ENCODE measurements at places on chromosomes 5 and 9. TPM values are rescaled to one million over a fixed set of nuclear protein-coding genes. Genes with fewer than 3 reads are reported as not detected.

Gene SLCO4C1
- 0.17 TPM for total RNA-seq

Gene ZBTB5
- total RNA-seq, result 5.2 TPM

Gene KIAA1958
- total RNA-seq, result 4.9 TPM

Gene MSX2
- 1.9 TPM for total RNA-seq

Gene STPG3
- 0.69 TPM for total RNA-seq

Gene RMRP
- total RNA-seq, result 16,495 TPM

Gene NEUROG1
- not detected for total RNA-seq

Gene PAX5
- not detected for total RNA-seq

Gene SHOC1
- total RNA-seq, result not detected

Gene NOXA1
- 1.9 TPM for total RNA-seq

Gene NSG2
- 0.27 TPM for total RNA-seq

Gene EXOSC3
- total RNA-seq, result 17.9 TPM

Gene SLC46A2
- total RNA-seq, result not detected

Gene FBP1
- total RNA-seq, result 1.3 TPM

Gene TSTD2
- 25.9 TPM for total RNA-seq

Gene RORB
- 7.0 TPM for total RNA-seq

Gene FBP2
- total RNA-seq, result not detected

Gene GABRA1
- total RNA-seq, result not detected

Gene CCNJL
- total RNA-seq, result 9.1 TPM

Gene DPM2
- 11.1 TPM for total RNA-seq

Gene COQ4
- total RNA-seq, result 30.7 TPM

Gene LHX3
- total RNA-seq, result not detected

Gene ZNF169
- total RNA-seq, result 1.3 TPM

Gene TLX3
- not detected for total RNA-seq

Gene ADAMTS19
- total RNA-seq, result 1.1 TPM

Gene HRCT1
- 9.0 TPM for total RNA-seq

Gene HMGCS1
- total RNA-seq, result 25.4 TPM
